ENCODE measurements at places on chromosomes 12 and 14.
A peak's percentile ranks its signal among the peaks of the same experiment; 100 is the strongest.

GRCh38 chr12:63985456-63985855 is 141.0 kb downstream of the SRGAP1 start:
- DNase-seq = no peak

GRCh38 chr14:72450473-72451044 is 443.3 kb downstream of the DPF3 start:
- DNase-seq = no peak

GRCh38 chr12:60100852-60101251 is 505.0 kb downstream of the SLC16A7 start:
- DNase-seq = no peak

GRCh38 chr14:93137864-93138263 is 22.1 kb upstream of the ITPK1 start:
- no peak for DNase-seq

DNA sequence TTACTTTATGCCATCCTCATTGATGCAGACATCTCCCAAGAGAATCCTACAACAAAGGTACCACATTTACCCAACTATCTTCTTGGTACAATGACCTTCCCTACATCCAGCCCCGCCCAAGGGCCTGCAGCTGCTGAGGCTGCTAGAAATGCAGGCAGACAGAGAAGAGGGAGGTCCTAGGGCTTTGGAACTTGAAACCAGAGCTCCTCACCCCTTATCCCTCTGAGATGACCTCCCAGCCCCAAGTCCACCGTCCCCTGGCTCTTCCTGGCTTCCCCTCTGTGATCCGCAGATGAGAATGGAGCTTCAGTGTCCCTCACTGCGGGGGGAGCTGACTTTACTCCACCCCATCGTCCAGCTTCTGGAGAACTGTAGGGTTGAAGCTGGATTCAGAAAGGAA is 1.6 kb upstream of the TNFRSF1A start:
- DNase-seq = no peak

DNA sequence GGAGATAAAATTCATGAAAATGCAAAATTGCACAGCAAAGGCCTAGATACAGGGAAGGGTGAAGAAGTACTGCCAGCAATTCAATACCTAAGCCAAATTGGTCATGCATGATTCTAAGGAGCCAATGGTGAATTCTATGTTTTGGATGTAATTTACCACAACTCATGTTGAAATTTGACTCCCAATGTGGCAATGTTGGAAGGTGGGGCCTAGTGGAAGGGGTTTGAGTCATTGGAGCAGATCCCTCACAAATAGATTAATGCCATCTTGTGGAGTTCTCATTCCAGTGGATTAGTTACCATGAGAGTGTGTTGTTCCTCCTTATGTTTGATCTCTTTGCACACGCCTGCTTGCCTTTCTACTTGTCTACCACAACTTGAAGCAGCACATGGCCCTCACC is 194.0 kb upstream of the ALG10 start:
- no peak for DNase-seq

GRCh38 chr12:4859478-4860210 is 50.1 kb upstream of the KCNA1 start:
- no peak for DNase-seq

DNA sequence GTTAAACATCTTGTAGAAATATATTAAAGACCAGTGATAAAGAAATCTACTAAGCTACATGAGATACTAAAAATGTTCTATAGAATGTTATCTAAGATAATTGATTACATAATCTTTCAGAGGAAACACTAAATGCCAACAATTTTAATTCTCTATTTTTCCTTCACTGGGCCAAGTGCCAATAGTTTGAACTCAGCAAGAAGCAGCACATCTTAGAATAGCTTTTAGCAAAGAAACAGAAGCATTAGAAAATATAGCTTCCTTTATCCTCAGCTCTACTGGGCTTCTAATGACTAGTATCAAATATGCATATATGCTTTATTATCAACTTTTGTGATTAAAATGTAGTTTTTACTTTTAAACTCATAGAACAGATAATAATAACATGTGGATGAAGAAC is 461.4 kb upstream of the USP15 start:
- no peak for DNase-seq

GRCh38 chr12:12954356-12954755 is 2.4 kb upstream of the GPRC5D start:
- no peak for DNase-seq

- no peak for DNase-seq
Measured at GRCh38 chr12:12883369-12884001, 7.9 kb upstream of the GPRC5A start.

DNA sequence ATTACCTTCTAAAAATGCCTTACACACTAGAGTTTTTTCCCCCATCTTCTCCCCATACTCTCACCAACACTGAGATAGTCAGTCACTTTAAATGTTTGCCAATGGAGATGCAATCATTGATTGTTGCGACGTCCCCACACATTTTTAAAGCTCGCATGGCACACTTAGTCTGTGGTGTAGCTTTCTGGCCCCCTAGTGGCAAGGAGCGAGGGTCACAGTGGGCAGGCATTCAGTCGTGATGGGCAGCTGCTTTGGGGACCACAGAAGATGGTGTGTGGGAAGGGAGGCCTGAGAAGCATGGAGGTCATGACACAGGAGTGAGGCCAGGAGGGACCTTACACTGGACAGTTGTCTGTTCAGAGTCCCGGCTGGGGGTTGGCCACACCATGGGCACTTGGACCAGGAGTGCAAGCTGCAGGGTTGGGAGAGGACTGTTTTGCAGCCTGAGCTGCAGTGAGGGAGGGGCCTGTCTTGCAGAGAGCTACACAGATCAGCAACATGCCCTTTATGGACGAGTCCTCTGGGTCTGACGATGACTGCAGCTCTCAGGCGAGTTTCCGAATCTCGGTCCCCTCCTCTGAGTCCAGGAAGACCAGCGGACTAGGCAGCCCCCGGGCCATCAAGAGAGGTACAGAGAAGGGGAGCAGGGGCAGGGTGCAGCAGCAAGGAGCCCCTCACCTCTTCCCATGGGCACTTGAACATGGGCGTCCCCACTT is 28.6 kb downstream of the PIGH start:
- DNase-seq = peak; percentile 28

GRCh38 chr14:80390906-80391305 is 179.6 kb upstream of the DIO2 start:
- no peak for DNase-seq

- DNase-seq = no peak
Measured at GRCh38 chr14:33728010-33728498, 222.8 kb downstream of the EGLN3 start.

GRCh38 chr14:34027990-34028495 is 77.2 kb upstream of the EGLN3 start:
- DNase-seq = no peak

- DNase-seq = no peak
Measured at GRCh38 chr14:83372271-83372670, 1838.6 kb upstream of the SEL1L start.

DNA sequence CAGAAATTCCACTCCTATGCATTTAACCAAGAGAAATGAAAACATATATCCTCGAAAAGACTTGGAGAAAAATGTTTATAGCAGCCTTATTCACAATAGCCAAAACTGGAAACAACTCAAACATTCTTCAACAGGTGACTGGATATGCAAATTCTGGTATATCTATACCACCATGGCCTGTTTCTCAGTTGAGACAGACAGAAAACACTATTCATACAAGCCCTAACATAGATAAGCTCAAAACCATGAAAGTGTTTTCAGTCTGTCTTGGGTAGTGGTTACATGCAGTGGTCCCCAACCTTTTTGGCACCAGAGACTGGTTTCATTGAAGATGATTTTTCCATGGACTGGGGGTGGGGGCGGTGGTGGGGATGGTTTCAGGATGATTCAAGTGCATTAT is 83.8 kb downstream of the SRGAP1 start:
- no peak for DNase-seq

DNA sequence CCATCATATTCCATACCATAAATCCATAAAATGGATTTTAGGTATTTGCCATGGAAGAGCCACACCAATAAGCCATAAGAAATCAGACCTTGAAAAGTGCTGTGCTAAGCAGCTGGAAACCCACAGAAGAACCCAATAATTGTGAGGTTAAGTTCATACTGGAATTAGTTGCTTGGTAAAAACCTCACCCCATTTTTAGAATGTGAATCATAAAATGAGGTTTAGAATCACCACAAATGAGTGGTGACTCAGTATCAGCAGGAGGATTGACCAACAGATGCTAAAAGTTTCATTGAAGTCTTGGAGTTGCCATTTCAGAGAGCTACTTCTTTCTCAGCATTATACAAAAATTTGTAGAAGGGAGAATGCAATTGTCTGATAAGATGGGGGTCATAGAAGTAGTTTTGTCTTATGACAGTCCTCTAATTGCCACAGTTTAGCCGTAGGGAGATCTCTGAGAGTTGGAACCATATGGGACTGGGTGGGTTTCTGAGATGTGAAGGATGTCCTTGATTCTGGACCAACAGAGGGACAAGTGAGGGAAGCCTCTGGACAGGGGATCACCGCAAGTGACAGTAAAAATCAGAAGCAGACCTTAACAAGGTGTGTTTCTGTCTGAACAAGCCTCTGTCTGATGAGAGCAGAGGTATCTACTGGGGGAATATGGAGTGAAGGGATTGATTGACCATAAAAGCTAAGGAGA is 1.4 kb upstream of the STON2 start:
- no peak for DNase-seq

DNA sequence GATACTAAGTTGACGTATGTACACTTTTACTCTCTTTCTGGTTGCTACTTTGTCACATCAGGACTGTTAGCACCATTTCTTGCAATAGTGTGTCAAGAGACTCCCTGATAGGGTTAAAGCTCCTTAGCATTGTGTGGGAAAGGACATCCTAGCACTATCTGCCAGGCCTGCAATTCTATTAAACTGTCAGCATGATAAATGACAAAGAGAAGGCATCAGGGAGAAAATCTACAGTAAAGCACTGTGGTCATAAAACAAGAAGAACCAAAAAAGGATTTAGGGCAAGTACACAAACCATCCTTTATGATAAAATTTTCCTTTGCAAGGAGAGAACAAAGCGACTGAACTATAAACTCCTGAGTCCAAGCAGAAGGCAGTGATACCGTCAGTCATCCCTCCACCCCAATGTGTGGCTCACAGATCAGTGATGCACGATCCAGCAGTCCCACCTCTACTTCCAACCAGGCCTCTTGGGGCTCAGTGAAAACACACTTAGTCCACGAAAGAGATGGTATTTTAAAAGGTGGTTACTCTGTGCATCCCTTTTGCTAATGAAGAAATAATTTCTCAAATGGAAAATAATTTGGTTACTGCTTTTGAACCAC is 31.4 kb upstream of the SLC35F4 start:
- no peak for DNase-seq

GRCh38 chr12:3554371-3555115 is 63.5 kb downstream of the PRMT8 start:
- DNase-seq = no peak

DNA sequence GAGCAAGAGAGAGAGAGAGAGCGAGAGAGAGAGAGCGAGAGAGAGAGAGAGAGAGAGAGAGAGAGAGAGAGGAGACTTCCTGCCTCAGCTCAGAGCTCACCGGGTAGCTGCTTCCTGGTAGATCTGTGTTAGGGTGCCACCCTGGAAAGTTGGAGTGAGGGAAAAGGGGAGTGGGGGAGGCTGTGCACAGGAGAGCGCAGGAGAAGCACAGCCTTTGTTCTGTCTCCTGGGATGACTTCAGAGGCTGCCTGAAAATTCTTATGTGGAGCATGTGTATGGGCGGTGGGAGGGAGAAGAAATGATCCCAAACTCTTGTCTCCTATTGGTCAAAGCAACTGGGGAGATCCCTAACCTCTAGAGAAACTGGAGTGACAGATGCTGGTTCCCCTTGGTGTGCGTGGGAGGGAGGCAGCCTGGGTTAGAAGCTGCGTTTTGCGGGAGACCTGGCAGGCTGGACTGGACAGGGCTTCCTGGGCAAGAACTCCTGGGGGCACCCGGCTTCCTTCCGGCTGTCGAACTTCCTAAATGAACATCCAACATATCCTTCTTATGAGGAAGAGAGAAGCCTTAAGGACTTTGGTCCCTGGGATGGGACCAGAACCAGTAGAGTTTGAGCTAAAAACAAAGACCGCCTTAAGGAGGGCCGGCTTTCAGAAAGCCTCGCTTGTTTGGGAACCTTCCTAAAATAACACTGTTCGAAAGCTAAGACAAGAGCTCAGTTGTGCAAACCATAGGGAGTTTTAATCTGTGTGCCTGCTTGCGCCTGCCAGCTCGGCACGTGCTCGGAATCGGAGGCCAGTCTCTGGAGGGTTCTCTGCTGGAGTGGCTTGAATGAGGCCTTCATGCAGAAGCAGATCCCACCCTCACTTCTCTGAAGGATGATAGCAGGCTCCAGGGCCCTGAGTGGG is 30.4 kb upstream of the BEGAIN start:
- DNase-seq = no peak

DNA sequence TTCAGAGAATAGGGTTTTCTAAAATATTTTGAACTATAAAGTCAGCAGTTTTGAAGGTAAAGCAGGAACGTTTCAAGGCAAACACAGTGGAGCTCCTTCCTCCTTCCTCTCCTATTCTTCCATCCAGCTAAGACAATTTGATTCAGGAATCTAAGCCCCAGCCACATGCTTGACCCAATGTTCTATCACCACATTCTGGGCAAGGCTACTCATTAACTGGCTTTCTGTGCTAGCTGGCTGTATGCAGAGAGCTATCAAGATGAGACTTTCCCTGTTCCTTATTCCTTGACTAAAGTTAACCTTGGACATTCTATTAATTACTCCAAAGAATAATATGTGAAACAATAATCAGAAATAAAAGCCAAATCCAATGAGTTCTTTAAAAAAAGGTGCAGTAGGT is 266.9 kb downstream of the NOVA1 start:
- no peak for DNase-seq

GRCh38 chr12:104985206-104985605 is 910 bp upstream of the NOPCHAP1 start:
- DNase-seq = no peak

DNA sequence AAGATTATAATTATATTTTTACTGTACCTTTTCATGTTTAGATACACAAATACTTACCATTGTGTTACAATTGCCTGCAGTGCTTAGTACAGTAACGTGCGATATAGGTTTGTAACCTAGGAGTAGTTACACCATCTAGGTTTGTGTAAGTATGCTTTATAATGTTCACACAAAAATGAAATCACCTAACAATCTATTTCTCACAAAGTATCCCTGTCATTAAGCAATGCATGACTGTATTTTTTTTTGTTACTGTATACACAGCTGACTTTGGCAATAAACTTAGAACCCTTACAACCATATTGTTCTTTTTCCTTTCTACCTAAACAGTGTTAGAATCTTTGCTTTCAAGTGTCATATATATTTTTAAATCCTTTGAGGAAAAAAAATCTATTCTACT is 303.0 kb upstream of the E2F7 start:
- DNase-seq = no peak

DNA sequence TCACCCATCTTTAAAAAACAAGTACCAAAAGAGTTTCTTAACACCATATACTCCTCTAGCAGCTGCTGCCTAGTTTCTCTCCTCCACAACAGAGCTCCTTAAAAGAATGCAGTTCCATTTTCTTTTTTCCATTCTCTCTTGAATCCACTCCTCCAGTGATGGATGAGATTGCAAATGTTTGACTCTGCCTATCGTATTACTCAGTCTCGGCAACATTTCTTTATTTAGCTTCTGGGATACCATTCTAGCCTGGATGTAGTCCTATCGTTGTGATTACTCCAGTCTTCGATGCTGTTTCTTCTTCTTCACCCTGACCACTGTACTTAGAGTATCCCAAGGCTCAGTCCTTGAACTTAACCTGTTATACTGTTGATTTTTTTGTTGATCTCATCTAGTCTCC is 30.8 kb downstream of the CAND1 start:
- DNase-seq = no peak
